ENCODE measurements at places on chromosomes 1 and 21. TPM values are rescaled to one million over a fixed set of nuclear protein-coding genes. Genes with fewer than 3 reads are reported as not detected.

GRCh38 chr1:81799939-81800694 is 617 bp upstream of the ADGRL2 start:
- peak; percentile 65 for DNase-seq

Gene CELA3B
- 0.80 TPM for polyA plus RNA-seq

DNA sequence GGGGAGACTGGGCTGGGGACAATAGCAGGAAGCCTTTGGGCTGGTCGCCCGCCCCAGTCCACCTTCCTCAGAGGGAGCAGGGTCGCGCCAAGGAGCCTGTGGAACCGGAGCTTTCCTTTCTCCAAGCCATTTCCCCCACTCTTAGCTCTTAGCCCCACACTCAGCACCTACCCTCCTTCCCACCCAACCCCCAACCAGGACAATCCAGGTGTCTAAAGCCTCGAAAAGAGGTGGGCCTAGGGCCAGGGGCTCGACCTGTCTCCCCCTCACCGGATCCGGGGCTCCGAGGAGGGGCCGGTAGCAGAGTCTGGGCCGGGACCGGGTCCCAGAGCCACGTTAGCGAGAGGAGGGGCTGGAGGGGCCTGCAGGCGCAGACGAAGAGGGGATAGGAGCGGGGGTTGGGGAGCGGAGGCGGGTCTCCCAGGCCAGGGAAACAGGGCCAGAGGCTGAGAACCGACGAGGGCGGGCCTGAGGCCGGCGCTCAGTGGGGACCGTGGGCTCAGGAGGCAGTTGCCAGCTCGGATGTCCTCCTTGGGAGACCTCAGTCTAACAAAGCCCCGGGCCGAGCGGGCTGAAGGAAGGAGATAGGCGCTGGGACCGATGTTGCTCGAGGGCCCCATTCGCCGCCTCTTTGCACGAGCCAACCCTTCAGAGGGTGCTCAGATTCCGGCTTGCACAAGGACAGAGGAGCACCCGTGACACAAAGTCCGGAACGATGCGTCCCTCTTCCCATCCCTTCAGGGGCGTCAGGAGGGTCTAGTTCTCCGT is 943 bp downstream of the SEMA6C start:
- no peak for DNase-seq

Gene KCNE2
- not detected for polyA plus RNA-seq

- DNase-seq = no peak
Observed at GRCh38 chr1:245863566-245864184, 643.4 kb downstream of the SMYD3 start.

Gene IL12RB2
- polyA plus RNA-seq = 0.24 TPM

Gene TFF2
- not detected for polyA plus RNA-seq

GRCh38 chr1:221891708-221892107 is 149.8 kb upstream of the DUSP10 start:
- DNase-seq = peak; percentile 60

DNA sequence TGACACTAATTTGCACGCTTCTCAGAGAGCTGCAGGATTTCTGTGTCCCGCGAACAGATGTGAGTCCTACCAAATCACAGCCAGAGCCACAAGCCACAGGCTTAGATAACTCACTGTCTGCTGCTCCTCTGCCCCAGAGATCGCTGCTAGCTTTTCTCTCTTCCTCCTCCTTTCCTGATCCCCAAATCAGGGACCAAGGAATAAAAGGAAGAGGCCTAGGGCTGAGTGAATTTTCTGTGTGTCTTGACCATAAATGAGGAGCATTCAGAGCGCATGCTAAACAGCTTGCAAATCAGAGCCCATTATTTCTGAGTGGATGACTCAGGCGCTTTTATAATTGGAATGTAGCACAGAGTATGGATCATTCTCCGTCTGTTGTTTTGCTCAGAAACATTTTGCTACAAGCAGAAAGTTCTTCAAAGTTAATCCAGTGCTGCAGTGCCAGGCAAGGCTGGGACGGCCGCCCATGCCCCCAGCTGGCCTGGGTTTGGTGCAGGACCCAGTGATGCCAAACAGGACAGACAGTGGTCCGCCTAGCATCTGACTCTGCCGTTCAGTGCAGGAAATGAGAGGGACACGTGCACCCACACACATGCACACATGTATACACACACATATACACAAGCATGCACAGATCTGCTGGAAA is 38.2 kb downstream of the KCNAB2 start:
- no peak for DNase-seq

- peak; percentile 40 for DNase-seq
Observed at GRCh38 chr1:151993084-151993733, 450 bp downstream of the S100A10 start.

- peak; percentile 70 for DNase-seq
Observed at GRCh38 chr1:228410015-228410414, 3.4 kb upstream of the TRIM11 start.

DNA sequence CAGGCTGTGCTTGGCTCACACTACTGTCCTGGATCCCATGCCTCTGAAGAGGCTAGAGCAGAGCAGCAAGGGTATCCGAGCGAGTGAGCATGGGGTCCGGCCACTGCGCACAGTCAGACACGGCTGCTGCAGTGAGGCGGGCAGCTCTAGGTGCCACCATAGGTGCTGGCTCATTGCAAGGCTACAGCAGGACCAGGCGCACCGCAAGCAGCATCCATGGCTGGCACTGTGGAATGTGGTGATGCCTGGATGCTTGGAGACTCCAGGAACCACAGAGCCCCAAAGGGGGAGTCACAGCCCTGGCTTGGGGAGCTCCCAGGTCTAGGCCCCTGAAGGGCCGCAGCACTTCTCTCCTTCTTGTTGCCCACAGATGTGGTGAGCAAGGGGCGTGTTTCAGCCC is 47.2 kb downstream of the ATP6V1G3 start:
- no peak for DNase-seq

DNA sequence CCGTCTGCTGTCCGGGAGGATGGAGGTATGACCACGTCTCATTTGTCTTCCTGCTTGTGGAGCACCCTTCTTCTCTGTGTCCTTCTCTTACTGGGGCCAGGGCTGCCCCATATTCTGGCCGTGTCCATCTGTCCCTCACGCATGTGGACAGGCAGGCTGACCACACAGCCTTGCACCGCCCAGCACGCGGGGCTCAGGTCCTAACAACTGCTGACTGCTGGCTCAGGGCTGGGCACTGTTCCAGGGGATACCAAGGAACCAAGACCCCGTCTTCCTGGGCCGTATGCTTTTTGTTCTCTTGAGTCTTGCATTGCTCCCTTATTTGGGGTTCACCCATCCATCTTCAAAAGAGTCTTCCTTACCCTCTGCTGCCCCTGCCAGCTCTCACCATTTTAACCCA is 17.5 kb upstream of the SPSB1 start:
- DNase-seq = no peak

Gene SOX13
- 23.6 TPM for polyA plus RNA-seq

Gene TCHH
- polyA plus RNA-seq = 0.17 TPM

- DNase-seq = no peak
Observed at GRCh38 chr1:4654764-4655673, 610 bp downstream of the AJAP1 start.

DNA sequence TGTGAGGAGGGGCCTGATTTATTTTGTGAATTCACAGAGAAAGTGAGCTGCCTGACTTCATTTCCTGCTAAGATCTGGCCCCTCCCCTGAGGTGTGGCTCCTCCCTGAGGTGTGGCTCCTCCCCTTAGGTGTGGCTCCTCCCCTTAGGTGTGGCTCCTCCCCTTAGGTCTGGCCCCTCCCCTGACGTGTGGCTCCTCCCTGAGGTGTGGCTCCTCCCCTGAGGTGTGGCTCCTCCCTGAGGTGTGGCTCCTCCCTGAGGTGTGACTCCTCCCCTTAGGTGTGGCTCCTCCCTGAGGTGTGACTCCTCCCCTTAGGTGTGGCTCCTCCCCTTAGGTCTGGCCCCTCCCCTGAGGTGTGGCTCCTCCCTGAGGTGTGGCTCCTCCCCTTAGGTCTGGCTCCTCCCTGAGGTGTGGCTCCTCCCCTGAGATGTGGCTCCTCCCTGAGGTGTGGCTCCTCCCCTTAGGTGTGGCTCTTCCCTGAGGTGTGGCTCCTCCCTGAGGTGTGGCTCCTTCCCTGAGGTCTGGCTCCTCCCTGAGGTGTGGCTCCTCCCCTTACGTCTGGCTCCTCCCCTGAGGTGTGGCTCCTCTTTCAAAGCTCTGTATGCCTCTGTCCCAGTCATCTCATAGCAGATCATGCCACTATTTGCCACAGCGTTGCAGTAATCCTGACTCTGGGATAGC is 26.9 kb upstream of the LRRC3 start:
- DNase-seq = peak; percentile 11

Gene SLC25A34
- polyA plus RNA-seq = 11.1 TPM

Gene F13B
- not detected for polyA plus RNA-seq

- peak; percentile 37 for DNase-seq
Observed at GRCh38 chr1:167601442-167602383, 28.3 kb upstream of the RCSD1 start.

- peak; percentile 8 for DNase-seq
Observed at GRCh38 chr1:1631782-1632420, at the start of gene MMP23B. MMP23B (plus strand) TSS chr1:1632173; CDS start chr1:1632219, 46 bp downstream.

Measured in adrenal gland (tissue), 19 donors.